NCI-H774 (cell line): ENCODE measurements at places on chromosomes 3 and 15.

GRCh38 chr3:66394019-66394752 lies 106.6 kb downstream of the LRIG1 start:
- DNase-seq: no peak

GRCh38 chr3:58874795-58875194 lies 175.0 kb downstream of the CFAP20DC start:
- DNase-seq: no peak

DNA sequence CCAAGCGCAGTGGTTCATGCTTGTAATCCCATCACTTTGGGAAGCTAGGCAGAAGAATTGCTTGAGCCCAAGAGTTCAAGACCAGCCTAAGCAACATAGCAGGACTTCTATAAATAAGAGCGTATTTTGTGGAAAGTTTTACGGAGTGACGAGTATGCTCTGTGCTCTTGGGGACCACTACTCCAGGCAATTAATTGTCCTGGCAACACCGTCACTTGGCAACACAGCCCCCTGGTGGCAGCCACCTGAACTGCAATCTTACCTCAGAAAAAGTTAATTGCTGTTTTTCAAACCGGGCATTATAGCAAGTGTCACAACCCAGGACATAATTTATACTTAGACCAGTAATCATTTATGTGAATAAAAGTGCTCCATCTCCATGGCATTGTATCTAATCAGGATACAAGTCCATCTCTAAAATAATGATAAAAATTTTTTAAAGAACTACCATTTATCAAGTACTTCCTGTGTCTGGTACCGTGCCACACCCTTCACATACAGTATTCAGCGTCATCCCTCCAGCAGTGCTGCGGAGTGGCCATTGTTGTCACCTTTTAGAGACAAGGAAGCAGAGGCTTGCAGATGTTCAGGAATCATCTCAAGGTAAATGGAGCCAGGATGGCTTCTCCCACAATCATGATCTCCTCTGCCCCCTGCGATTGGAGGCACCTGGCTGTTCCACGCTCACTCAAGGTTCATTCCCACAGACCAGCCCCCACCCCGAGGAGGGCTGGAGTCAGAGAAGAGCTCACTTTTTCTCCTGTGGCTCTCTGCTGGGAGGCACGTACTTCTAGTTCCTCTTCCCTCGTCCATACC lies 34.5 kb downstream of the PLA2G4D start:
- peak; percentile 36 for DNase-seq

- no peak for DNase-seq
These were observed 58.5 kb downstream of the STARD5 start for GRCh38 chr15:81265256-81265943.

- no peak for DNase-seq
These were observed 28.9 kb upstream of the PTX3 start for GRCh38 chr3:157407769-157408168.

DNA sequence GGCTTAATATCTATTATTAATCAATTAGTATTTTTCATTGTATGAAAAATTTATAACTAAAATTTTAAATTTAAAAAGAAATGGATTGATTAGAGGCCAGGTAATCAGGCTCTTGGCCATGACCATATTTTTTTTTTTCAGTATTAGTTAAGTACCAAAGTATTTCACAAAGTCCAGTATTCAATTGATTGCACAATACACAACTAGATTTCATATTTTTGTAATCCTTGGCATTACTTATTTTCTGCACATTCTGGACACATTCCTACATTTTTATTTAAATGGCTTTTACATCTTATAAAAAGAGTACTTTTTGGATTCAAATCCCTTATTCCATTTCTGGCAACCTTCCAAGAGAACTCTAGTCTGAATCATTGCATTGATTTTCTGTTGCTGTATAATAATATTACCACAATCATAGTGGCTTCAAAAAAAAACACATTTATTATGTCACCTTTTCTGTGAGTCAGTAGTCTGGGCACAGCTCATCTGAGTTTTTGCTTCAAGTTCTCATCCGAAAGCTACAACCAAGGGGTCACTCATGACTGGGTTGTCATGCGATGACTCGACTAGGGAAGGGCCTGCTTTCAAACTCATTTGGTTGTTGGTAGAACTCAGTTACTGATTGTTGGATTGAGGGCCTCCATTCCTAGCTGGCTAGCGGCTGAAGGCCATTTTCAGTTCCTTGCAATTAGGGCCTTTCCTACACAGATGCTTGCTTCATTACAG lies 90.7 kb downstream of the CNTN6 start:
- DNase-seq: no peak

DNA sequence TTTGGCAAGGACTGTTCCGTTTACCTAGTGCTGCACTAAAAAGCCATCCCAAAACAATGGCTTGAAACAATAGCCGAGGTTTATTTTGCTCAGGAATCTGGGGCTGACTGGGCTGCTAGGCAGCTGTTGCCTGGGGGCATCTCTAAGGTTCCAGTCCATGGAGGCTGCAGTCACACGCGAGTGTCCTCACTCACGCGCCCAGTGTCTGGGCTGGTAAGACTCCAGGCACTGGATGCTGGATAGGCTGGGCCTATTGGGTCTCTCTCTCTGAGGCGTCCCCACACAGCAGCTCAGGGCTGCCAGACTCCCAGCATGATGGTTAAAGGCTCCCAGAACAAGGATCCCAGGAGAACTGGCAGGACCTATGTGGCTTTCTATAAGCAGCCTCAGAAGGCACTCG lies 34.2 kb downstream of the ALS2CL start:
- no peak for DNase-seq

DNA sequence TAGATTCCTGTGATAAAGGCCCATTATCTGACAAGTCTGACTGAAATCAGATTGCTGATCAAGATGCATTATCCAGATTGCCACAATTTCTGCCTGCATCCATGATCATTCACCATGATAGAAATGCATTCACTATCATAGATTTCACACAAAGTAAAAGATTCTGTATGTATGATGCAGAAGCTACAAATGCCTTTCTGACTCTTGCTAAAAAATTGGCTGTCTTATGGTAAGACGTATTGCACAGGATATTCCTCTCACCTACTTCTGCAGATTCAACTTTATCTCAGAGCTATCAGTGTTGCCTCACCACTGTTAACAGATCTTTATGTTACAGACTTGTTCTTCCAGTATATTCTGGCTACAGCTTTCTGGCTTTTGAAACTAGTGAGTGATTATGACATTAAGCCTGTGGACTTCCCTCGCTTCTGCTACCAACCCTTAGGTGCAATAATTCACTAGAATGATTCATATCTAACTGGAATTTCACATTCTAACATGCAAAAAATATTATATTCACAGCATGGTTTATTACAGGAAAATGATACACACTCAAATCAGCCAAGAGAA lies 955.3 kb downstream of the EPHA3 start:
- DNase-seq: no peak

DNA sequence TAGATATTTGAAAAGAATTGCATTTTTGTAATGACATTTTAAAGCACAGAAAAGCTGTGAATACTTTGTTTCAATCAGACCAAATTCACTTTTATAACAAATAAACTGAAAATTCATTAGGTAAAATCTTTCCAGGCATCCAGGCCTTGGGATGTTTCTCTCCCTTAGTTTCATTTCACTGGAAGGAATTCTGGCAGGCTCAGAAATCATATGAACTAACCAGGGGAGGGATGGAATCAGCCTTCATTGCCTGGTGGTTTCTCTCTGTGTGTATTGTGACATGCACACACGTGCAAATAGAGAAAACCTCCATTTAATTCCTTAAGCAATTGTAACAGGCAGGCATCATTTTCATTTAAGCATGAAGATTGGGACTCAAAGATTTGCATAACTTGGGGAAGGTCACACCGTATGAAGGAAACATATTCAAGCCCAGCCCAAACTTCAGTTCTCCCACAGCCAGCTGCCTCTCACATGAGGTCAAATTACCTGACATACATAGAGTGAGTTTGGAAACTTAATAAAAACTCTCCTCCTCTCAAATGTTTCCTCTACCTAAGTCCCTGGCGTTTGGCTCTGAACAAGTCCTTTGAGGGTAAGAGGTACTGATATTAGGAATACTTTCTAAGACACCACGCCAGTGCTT lies 376.1 kb upstream of the MCTP2 start:
- no peak for DNase-seq
